A673 (cell line): ENCODE measurements at places on chromosomes 12 and 14.

- peak; percentile 37 for DNase-seq
Observed at GRCh38 chr14:68522510-68523325, 270.1 kb downstream of the ZFP36L1 start.

DNA sequence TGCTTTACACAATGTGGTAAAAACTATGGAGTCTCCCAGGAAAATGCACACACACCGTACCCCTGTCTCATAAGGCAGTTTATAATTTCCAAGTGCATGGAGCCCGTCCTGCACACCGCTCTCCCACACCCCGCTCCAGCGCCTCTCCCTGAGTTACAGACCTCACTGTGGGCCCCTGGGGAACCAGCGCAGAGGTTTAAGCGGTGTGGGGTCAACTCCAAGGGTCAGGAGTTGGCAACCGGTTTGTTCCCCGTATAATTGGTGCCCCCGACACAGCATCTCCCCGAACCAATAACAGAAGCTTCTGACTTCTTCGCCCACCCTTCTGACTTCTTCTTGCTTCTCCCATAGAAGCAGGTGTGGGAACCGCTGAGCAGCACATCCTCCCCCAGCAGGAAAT is 58.4 kb upstream of the DDX11 start:
- DNase-seq: no peak

- DNase-seq: no peak
Observed at GRCh38 chr12:108589028-108589839, 8.7 kb downstream of the TMEM119 start.

GRCh38 chr14:63938198-63939005 is 85.6 kb downstream of the SYNE2 start:
- no peak for DNase-seq

DNA sequence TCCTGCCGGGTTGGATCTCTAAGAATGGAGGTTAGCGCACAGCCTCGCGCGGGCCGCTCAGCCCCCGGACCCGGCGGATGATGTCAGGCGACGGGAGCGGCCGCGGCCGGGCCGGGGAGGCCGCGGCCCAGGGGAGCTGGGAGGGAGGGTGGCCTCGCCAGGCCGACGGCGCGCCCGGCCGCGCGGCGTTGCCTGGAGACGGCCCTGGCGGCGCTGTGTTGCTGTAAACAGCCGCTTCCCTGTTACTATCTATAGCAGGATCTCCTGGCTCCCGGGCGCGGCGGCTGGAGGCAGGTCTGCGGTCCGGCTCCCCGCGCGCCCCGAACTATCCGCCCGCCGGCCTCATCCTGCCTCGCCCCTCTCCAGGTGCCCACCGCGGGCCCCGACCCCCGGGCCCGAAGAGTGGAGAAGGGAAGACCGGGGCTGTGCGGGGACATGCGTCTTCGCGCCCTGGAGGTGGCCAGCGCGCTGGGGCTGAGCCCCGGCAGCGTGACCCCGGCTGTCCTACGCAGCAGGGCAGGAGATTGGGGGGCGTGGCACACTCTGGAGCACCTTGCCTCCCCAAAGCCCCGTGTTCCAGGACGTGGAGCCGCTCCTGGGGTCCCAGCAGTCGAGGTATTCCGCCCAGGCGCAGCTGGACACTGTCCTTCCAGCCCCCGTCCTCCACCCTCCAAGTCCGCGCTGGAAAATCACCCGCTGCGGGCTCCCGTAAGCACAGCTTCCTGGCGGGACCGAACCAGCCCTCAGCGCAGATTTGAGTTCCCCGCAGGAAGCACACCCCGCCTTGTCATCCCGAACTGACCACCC is 1.4 kb upstream of the FOS start:
- DNase-seq: peak; percentile 61

DNA sequence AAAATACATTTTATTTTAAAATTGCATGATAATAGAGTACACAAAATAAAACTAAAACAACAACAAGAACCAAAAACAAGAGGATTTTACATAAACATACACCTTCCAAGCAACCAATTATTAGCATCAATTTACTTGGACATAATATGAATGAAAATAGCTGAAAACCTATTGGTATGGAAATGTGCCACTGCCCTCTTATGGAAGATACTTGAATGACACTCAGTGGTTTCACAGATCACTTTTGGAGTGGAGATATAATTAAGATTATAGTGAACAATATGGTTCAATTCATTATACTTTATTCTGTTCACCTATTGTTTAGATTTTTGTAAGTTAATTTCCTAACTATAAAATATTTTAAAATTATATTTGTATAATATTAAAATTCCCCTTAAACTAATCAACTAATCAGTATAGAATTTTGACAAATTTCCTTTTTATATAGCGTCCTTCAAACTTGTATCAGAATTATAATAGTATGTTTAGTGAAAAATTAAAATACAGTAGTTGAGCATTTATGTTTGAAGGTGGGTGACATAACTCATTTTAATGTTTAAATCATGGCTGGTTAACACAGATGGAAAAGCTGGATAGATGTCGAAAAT is 70.1 kb downstream of the SLC6A15 start:
- peak; percentile 64 for DNase-seq

DNA sequence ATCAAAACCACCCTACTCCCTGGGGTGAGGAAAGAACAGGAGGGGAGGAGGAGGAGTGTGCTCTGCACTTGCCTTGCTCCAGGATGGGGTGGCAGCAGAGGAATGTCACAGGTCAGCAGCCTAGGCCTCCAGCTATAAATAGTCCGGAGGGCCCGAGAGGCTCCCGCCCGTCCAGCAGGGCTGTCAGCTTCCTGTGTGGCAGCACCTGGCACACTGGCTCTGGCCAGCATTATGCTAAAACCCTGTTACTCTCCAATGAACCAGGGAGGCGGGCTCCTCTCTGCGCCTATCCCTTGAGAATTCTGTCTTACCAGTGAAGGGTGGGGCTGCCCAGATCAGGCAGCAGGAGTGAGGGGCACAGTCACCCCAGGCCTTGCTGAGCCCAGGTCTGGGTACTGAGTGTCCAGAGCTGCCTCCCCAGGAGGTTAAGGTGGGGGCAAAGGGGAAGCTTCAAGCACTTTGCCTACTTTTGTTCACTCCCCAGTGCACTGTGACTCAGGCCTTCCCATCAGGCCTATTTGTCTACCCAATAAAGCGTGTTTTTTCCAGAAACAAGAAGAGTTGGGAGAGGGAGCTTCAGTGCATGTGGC is 1.2 kb upstream of the COX14 start:
- peak; percentile 33 for DNase-seq

GRCh38 chr12:26803552-26803951 is 29.4 kb downstream of the ITPR2 start:
- DNase-seq: no peak

GRCh38 chr14:79542121-79542520 is 669.2 kb downstream of the DIO2 start:
- DNase-seq: no peak

DNA sequence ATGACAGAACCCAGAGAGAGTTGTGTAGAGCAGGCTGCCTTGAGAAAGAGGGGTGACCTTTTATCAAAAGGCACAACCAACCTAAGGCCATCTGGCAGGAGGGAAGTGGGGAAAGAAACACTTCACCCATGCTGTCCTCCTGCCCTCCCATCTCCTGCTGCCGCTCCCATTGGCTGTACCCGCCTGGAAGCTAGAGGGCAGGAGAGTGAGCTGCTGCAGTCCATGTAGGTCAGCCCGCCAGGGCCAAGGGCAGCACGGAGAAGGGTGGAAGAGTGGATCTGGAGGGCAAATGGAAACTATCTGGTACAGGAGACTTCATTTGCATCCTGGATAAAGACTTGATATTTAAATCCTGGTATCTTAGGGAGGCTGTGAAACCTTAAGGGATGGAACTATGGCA is 11.5 kb upstream of the CABP1 start:
- DNase-seq: no peak

DNA sequence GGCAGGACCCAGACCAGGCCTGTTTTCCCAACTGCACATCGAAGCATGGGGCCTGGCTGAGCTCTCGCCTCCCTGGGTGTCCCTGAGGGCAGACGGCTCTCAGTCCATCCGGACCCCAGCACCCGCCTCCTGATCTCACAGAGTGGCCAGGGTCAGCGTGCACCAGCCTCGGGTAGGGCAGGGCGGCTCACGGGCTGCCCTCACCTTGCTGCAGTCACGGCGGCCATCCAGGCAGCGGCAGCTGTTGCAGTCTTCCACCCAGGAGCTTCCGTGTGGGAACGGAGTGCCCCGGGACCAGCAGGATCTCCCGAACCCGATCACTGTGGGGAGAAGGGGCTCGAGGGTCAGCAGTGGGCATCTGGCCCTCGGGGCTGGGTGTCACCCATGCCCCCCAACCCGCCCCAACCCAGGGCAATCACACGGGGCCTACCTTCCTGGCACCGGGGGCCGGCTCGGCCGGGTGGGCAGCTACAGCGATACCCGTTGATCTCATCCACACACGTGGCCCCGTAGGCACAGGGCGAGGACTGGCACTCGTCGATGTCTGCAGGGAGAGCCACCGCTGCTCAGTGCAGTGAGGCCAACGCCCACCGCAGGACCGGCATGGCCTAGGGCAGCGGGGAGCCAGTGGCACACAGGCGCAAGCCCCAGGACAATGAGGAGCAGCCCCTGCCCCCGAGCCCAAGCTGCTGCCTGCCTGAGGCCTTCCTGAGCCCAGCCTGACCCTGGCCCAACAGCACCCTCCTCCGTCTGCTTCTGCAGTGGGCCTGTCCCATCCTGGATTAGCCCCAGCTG is 22.2 kb downstream of the JAG2 start:
- no peak for DNase-seq

- DNase-seq: no peak
Observed at GRCh38 chr12:108905725-108906124, 25.8 kb downstream of the DAO start.

GRCh38 chr12:131980263-131980662 is 30.5 kb downstream of the EP400 start:
- no peak for DNase-seq

DNA sequence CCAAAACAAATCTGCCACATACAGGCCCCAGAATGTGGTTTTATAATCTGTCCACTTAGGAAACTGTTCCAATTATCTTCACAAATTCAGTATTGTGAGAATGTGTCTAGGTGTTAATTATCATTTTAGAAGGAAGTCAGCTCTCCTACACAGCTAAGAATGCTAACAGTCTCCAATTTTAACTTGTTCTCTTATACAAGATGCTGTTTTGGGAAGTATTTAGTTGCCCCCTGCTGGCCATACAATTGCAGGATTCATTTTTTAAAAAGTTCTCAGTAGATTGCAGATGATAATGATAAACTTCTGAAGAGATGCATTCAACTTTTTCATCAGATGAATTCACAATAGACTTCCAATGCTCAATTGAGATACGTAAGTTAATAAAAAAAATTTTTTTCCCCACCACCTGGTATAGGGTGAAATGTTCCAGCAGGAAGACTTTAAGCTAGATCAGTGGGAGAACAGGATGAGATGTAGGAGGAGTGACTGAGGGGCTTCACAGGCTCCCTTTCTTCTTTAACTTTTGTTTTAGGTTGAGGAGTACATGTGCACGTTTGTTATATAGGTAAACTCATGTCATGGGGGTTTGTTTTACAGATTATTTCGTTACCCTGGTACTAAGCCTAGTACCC is 27.3 kb upstream of the OSBPL8 start:
- peak; percentile 73 for DNase-seq

DNA sequence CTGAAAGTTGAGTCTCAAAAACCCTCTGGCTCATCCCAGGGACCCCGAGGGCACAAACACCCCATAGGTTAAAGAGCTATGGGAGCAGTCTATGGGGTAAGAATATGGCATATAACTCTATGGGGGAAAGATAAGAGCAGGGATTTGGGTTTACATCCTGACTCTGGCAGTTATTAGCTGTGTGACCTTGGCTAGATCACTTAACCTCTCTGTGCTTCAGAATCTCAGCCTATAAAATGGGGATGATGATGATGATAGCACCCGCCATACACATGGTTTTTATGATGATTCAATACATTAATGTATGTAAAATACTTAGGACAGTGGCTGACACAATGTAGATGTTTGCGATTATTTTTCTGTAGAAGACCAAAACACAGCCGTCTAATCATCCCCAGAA is 26.2 kb downstream of the IRF2BPL start:
- DNase-seq: no peak

DNA sequence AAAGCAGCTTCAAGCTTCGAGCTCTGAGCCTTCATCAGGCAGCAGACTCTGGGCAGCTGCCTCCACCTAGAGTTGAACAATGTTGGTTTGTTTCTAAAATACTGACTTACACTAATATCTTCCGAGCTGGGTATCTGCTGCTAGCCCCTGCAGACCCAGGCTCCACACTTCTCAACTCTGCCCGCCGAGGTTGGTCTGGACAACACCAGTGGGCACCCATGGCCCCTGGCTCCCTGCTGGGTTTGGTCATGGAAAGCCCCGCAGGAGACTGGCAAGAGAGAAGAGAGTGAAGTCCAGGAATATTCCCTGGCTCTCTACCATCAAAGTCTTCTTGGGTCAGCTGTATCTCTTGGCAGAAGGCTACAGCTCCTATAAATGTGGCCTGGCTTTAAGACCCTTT is 214.2 kb upstream of the TMEM132C start:
- DNase-seq: no peak

DNA sequence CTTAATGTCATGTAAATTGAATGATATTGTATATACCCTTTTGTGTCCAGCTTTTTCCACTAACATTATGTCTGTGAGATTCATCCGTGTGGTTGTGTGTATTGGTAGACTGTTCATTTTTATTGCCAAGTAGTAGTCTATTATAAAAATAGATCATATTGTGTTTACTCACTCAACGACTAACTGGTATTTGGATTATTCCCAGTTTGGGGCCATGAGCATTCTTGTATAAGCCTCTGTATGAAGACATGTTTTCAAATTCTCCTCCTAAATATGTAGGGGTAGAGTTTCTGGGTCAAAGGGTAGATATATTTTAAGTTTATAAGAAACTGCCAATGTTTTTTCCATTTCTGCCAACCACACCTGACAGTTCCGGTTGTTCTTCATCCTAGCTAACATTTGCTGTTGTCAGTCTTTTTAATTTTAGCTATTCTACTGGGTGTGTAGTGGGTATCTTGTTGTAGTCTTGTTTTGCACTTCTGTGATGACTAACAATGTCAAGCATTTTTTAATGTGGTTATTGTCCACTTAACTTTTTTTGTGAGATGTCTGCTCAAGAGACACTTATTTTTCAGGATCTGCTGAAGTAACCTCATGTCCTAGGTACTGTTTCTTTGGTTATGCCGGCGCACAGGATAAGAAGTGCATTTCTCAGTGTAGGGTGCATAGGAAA is 93.2 kb downstream of the DACT1 start:
- DNase-seq: no peak

- DNase-seq: no peak
Observed at GRCh38 chr14:82438436-82438835, 904.8 kb upstream of the SEL1L start.

DNA sequence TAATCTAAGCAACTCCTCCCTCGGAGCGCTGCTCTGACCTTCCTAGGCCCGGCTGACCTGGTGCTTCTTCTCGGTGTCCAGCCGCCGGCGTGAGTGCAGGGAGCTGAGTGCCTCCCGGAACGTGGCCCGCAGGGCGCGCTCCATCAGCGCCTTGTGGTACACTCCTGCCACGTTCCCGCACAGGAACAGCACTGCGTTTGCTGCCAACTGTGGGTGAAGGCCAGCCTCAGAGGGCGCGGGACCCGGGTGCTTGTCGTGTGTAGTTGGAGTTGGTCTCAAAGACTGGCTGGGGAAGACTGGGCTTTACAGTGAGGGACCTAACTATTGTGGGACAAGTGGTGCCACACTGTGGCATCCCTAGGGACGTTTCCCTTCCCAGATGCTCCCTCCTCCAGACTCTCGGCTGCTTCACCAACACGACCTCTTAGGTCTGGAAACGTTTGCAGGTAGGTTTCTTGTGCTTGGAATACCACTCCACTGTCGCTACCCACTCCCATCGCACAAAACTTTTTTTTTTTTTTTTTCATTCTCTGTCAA is 3.1 kb downstream of the ADCY4 start:
- no peak for DNase-seq

GRCh38 chr12:70663838-70664237 is 26.6 kb upstream of the PTPRB start:
- no peak for DNase-seq
